COLO829 (cell line): ENCODE measurements at places on chromosomes 7 and 10.

DNA sequence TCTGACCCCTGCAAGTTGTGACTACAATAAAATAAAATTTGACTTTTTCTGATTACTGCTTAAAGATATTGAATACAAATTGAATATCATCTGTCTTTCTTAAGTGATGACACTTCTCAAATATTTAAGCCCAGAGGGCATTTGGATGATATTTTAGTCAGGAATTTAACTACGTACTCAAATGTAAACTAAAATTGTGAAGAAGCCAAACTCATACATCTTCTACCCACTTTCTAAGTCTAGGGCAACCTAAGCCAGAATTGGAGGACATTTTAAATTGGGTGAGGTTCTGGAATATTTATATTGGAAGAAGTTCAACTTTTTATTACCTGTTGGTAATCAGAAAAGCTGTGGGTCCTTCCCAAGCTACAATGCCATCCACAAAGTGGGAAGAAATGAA lies 149.1 kb upstream of the WDR11 start:
- no peak for DNase-seq

DNA sequence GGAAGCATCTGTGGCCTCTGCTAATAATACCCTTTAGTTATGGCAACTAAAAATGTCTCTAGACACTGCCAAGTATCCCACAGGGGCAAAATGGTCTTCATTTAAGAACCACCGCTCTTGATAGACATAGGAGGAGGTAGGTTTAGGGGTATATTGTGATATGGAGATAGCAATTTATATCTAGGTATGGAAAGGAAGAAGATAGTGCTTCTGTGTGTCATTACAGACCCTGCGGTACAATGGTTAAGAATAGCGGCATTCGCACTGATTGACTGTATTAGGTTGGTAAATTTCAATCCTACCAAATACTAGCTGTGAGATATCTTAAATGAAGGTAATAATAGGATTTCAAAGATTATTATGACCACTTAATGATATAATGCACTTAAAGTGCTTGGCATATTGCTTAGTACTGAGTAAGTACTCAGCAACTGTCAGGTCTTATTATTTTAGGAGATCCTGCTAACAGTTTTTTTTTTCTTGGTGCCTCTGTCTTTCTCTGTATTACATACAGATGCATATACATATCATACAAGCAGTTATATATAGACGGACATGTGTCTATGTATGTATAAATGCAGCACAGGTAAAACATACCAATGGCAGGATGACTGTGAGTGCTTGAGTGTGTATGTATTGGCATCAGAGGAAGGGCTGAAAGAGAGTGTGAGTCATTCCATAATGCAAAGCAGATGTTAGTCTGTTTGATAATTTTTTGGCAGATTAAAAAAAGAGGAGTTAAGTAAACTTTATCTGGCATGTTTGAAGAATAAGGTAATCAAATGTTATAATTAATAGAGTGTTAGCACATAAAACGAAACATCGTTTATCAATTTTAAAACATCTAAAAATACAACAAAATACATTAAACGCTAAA lies 50.0 kb upstream of the ITGB8 start:
- no peak for DNase-seq

- no peak for DNase-seq
Measured at GRCh38 chr7:151762583-151763245, 114.2 kb downstream of the PRKAG2 start.

DNA sequence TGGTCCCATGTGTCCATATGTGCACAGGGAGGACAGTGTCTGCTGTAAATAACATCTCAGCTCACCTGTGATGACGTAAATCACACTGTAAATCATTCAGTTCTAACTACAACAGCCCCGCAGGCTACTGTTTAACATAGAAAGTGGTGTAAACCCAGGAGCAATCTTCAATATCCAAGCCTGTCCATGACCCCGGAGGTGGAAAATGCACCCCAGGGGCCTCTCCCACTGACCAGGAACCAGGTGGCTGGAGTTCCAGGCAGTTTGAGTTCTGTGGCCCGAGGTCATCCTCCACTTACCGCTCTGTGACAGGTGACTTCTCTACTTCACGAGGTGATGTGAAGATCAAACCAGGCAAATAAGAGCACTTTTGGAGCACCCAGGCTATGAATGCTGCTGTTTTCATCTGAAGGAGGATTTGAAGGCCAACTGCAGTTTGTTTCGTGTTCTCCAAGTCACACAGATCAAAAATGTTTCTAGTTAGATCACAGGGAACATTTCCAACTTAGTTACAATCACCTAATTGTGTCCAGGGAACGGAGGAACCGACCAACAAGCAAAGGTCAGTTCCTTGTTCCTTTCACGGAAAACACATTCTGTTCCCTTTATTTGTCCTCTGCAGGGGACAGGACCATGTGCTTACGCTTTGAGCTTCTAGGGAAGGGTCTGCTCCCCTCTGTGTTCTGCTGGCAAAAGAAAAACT lies 131.8 kb downstream of the WDR37 start:
- peak; percentile 34 for DNase-seq

GRCh38 chr7:94913391-94913790 lies 6.0 kb downstream of the PPP1R9A start:
- DNase-seq: no peak

DNA sequence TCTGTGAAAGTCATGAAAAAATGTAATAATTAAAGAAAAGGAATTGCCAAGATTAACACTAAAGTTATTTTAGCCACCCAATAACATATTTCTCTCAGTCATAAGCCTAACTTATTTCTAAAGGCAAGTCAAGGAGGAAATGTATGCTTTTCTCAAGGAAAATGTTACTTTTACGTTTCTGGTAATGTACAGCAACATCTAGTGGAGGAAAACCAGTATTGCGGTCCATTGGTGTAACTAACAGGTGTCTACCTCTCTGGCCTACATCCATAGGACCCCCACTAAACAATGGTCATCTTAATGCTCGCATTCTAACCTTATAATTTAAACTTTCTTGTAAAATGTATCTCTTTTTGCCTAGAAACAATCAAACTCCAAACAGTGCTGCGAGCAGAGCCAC lies 437.5 kb downstream of the KIF20B start:
- no peak for DNase-seq

GRCh38 chr7:149881328-149882247 lies 7.8 kb downstream of the ATP6V0E2 start:
- no peak for DNase-seq

DNA sequence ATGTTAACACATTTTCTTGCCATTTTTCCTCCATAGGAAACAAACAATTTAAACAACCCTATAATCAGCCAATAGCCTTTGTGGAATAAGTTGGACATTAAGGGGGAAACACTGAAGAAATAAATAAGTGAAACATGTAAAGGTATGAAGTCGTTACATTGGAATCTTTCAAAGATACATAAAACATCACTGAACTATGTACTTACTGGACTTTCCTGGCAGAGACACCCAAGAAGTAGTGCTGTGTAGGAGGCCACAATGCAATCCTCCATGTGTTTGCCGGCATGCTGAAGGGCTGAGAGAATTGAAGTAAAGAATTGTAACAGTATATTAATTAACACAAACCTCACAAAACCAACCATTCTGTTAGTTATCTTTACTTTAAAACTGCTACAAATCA lies 76.5 kb upstream of the GRID1 start:
- no peak for DNase-seq

- no peak for DNase-seq
Measured at GRCh38 chr7:100509231-100509630, 25.5 kb downstream of the NYAP1 start.

- DNase-seq: peak; percentile 41
Measured at GRCh38 chr7:33973231-33974015, 68.1 kb downstream of the BMPER start.

GRCh38 chr10:31648966-31649365 lies 279.7 kb downstream of the ARHGAP12 start:
- DNase-seq: no peak

DNA sequence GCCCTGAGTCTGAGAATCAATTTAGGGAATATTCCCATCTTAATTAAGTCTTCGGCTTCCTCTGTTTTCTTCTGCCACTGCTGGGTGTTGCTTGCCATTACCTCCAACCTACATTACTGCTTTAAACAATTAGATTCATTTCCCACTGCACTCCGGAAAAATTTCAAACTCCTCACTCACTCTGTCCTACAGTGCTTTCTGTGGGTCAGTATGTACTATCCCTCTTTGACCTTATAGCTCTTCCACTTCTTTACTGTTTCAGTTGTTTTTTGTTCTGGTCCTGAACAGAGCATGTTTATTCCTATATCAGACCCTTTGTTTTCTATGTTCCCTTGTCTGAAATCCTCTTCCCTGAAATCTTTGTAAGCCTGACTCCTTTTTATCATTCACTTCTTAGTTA lies 160.6 kb downstream of the MAGI2 start:
- DNase-seq: no peak

- DNase-seq: peak; percentile 84
Measured at GRCh38 chr7:77328669-77329068, 87.5 kb downstream of the GSAP start.

- DNase-seq: no peak
Measured at GRCh38 chr7:100952641-100953040, 3.3 kb downstream of the MUC3A start.

DNA sequence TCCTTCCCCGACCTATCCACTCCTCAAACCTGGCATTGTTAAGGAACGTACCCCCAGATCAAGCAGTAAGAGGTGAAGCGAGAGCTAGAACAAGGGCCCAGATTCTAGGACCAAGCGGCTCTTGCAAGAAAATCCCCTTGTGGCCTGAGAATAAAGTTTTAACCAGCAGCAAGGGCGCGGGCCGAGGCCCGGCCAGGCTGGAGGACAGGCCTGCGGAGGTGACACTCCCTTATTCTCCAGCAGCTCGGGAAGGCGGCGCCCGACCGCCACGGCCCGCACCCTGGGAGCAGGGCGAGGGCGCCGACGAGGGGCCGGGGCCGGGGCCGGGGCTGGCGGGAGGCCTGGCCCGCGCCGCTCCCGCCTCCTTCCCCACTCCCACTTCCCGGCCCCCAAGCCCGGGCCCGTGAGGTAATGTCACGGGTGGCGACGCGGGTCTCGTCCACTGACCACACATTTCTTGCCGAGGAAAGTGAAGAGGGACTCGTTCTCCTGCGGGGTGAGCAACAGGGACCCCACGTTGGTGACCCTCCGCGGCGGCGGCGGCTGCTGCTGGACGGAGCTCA lies 551 bp downstream of the WASL start:
- DNase-seq: peak; percentile 46

GRCh38 chr10:116184512-116184794 lies 88.6 kb downstream of the GFRA1 start:
- DNase-seq: no peak

GRCh38 chr7:27349621-27350020 lies 107.0 kb downstream of the EVX1 start:
- DNase-seq: no peak

- DNase-seq: peak; percentile 38
Measured at GRCh38 chr7:158863611-158864506, 7.5 kb downstream of the DYNC2I1 start.
